Activated naive CD4-positive, alpha-beta T cell treated with Interleukin-2 at 50 U/mL for 16 hours (primary cell): ENCODE measurements at places on chromosomes 16 and 17.

- DNase-seq, result no peak
Measured at GRCh38 chr17:47735536-47736011, 2.5 kb downstream of the TBX21 start.

DNA sequence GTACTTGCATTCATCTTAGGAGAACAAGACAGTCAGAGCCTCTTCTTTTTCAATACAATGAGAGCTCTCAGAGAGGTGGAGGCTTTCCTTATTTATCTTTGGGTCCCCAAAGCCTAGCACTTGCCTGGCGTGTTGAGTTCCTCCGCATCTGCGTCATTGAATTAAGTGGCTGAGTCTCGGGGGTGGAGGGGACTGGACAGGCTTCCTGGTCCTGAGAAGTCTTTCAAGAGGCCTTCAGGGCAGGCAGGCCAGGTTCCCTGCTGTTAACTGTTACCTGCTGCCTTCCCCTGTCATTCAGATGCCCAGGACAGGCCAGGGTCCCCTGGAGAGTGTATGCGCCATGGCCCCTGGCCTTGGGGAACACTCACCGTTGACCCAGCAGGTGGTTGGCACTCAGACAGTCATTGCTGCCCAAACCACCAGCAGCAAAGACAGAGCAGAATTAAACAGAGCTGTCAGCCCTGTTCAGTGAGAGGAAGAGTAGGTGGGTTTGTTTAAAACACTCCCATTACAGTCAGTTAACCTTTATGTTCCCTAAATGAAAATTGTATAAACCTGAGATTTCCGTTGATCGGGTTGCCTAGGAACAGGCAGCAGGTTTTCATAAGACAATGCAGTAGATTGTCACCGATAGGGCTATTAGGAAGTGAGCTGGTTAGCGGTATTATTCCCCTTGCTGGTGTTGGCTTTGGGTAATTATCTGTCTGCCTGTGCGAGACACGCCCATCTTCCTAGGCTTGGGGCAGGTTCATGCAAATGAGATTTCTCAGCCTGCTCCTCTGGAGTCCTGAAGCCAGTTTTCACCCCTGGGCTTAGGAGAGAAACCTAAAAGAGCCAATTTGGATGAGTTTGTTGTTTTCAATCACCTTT is 132.7 kb downstream of the CCDC182 start:
- peak; percentile 20 for DNase-seq

DNA sequence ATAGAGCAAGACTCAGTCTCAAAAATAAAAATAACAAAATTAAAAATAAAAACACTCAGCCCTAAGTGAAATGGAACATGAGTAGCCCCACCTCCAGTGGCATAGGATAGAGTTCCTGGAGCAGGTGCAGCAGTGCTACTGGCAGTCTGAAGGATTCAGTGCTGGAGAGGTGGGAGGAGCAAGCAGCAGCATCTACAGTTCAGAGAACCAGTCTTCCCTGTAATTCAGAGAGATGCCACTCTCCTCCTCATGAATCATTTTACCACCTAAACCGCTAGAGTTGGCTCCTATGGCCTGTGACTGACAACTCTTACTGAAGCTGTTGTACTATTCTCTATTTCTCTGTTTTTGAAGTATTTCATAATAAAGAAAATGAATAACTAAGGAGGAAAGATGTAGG is 56.0 kb upstream of the SMURF2 start:
- no peak for DNase-seq

DNA sequence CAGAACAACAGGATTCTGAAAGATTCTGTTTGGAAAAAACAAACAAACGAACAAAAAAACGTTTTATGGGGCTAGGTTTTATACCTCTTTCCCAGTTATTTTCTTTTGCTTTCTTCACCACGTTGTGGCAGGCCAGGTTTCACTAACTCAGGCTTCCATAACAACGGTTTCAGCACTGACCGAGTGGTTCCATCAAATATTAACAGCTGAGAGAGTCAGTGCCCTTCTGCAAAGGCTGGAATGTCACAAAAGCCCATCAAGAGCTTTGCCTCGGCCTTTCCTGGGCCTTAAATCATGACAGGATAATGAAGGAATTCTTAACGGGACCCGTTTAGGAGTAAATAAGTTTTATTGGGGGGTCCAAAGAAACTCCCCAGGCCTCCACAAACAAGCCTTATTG is 34.2 kb downstream of the MPHOSPH6 start:
- no peak for DNase-seq

- DNase-seq, result no peak
Measured at GRCh38 chr17:559551-560431, 154.8 kb downstream of the VPS53 start.

GRCh38 chr17:18105027-18105426 is 3.5 kb upstream of the MYO15A start:
- DNase-seq, result no peak

GRCh38 chr17:76278952-76279741 is 14.0 kb downstream of the UBALD2 start:
- DNase-seq, result peak; percentile 86

- no peak for DNase-seq
Measured at GRCh38 chr16:17520111-17520510, 49.4 kb upstream of the XYLT1 start.

GRCh38 chr17:44200478-44201155 is 933 bp upstream of the ATXN7L3 start:
- DNase-seq, result no peak

DNA sequence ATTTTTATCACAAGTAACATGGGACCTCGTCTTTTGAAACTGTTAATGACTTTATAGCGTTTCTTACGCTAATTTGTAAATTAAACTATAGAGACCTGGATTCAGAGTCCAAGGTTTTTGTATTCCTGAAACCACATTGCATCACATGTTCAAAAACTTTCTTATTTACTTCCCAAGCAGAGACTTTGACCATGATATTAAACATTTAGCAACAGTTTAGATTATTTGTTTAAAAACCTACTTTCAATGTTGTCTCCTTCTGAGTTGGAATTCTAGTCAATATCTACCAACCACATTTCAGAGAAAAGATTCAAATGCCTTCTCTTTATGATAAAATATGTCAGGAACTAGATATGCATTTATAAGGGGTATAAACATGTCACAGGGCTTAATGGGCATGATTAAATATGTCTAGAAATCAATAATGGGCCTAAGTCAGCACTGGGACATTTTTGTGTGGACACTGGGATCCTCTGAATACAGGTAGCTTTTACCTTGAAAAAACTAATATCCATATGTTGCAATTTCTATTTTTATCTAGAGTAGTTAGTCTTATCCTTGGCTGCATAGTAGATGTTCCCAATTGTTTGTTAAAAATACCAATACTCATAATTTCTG is 6.3 kb upstream of the APOH start:
- DNase-seq, result no peak

GRCh38 chr16:57133031-57133430 is 40.6 kb downstream of the CPNE2 start:
- no peak for DNase-seq

GRCh38 chr17:13920413-13920812 is 148.9 kb upstream of the COX10 start:
- DNase-seq, result no peak

DNA sequence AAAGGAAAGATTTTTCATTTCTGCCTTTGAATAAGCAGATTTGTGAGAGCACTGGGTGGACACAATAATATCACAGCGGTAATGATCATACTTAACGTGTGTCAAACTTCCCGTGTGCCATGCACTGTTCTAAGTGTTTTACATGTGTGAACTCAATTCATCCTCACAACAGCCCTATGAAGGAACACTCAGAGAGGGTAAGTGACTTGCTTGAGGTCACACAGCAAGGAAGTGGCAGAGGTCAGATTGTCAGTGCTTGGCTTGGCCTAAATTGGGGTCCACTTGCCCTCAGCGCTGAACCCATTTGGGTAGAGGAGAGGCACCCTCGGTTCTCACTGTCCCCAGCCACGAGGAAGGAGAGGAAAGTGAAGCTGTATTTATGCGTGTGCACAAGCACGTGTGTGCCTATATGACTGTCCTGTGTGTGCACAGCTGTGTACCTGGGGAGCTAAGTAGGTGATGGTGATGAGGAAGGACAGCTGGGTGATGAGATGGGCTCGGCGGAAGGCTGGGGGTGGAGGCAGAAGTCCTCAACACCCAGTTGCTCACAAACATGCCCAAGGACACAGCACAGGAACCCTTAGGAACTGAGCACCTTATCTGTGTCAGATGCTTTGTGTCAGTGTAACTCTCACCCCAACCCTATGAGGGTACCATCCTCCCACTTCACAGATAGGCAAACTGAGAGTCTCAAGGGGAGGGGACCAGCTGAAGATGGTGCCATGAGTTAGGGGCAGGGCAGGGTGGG is 9.8 kb upstream of the ADGRG3 start:
- no peak for DNase-seq

- DNase-seq, result no peak
Measured at GRCh38 chr17:4313221-4314114, 49.7 kb upstream of the ANKFY1 start.

DNA sequence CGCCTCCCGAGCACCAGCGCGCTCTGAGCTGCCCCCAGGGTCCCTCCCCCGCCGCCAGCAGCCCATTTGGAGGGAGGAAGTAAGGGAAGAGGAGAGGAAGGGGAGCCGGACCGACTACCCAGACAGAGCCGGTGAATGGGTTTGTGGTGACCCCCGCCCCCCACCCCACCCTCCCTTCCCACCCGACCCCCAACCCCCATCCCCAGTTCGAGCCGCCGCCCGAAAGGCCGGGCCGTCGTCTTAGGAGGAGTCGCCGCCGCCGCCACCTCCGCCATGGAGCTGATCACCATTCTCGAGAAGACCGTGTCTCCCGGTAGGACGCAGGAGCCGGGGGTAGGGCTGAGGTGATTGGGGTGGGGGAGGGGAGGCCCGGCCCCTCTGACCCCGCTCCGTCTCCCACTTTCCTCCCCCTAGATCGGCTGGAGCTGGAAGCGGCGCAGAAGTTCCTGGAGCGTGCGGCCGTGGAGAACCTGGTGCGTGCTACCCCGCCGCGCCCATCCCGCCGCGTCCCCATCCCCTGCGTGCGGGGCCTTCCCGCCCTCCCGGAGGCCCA is 329 bp downstream of the KPNB1 start:
- peak; percentile 62 for DNase-seq

GRCh38 chr16:88927010-88927409 is 50.0 kb downstream of the CBFA2T3 start:
- DNase-seq, result no peak
